ENCODE measurements at places on chromosomes 7 and 10. TPM values are rescaled to one million over a fixed set of nuclear protein-coding genes. Genes with fewer than 3 reads are reported as not detected.

The METTL27 gene
- 2.8 TPM for total RNA-seq

The SPAM1 gene
- total RNA-seq: not detected

The CYP2W1 gene
- total RNA-seq: not detected

The AKR1C4 gene
- not detected for total RNA-seq

The TAF5 gene
- total RNA-seq: 8.6 TPM

GRCh38 chr7:128879461-128879938 is 16.8 kb downstream of the ATP6V1F start:
- no peak for DNase-seq

- DNase-seq: no peak
Measured at GRCh38 chr10:117653170-117653515, 110.6 kb downstream of the EMX2 start.

- DNase-seq: peak; percentile 77
Measured at GRCh38 chr7:5428478-5429252, 5.0 kb upstream of the TNRC18 start.

DNA sequence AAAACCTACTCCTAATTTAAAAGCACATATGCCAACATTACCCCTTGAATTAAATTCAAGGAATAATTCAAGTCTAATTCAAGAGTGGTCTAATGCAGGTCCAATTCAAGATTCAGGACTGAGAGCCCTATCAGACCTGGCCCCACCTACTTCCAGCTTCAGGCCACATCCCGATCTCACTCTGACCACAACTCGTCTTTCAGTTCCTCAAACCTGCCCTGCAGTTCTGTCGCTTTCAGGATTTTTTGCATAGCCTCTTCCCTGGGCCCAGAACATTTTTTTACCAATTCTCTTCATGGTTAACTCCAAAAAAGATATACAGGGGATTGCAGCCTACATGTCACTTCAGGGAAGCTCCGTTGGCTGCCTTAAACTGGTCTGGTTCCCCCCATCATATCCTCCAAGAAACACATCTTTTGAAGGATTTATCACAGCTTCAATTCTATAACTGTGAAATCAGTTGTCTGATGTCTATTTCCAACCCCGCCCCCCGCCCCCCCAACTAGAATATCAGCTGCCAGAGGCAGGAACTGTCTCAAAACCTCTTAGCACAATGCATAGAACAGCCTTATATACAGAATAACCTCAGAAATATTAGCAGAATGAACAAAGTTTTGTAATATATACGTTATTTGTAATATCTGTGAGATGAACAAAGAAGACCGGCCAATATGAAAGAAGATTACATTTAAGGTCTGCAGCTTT is 20.8 kb downstream of the CCDC6 start:
- no peak for DNase-seq

DNA sequence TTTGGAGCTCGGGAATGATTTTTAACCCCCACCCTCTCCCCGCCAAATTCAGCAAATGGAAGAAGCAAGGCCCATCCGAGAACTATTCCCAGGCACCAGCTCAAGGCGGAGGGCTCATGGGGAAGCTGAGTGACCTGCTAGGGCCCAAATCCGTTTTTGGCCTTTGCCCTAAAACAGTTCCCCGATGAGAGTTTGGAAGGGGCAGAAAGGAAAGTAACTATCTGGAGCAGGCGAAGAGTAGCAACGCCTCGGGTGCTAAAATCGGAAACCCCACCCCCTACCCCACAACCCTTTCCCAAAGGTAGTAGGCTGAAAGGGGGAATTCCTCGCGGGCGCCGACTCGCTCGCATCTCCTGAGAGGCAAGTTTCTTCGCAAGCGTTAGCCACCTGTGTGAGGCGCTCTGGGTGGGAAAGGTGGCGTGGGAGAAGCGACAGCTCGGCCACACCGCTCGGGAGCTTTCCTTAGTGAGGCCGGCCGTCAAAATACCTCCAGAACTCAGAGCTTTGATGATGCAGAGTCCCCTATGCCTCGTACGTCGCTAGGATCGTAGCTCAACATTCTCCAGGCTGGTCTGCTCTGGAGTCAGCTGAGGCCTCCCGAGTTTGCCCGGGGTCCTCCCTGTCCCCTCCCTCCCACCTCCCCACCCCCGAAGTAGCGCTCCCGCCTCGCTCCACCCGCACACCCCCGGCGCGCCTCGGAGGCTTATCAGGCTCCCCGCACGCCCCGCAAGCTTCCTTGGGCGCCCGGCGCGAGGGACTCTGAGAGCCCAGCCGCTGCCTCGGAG is 642 bp upstream of the PRKG1 start:
- DNase-seq: peak; percentile 66

DNA sequence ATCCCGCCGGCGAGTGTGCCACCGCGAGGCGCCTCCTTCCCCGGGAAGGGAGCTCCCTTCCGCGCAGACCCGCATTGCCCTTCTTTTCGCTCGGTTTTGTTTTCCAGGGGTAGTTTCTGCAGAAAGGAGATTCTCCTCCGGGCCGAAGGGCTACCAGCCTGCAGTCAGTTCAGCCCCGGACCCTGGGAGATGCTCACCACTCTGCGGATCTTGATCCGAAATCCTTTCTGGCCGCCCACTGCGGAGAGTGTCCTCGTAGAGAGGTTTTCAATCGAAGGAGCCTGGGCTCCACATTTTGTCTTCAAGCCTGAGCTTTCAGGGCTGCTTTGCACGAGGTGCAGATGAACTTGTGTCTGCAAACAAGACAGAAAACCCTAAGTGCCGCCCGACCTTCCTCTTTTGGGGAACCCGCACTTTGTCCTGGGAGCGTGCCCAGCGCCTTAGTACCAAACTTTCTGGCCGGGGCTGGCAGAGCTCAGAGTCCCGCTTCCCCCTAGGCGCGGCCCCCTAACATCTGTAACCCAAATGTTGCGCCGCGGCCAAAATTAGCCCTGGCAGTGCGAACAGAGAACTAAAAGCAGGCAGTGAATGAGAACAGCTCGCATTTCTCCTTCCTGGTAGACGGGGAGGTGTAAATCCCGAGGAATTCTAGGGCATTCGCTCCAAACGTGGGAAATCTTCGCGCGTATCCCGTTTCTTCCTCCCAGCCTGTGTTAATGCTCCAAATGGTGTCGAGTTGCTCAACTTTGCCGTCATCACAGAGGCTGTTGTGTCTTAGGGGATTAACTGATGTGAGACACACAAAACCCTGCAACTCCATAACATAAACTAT is 6.7 kb upstream of the EN2 start:
- no peak for DNase-seq

DNA sequence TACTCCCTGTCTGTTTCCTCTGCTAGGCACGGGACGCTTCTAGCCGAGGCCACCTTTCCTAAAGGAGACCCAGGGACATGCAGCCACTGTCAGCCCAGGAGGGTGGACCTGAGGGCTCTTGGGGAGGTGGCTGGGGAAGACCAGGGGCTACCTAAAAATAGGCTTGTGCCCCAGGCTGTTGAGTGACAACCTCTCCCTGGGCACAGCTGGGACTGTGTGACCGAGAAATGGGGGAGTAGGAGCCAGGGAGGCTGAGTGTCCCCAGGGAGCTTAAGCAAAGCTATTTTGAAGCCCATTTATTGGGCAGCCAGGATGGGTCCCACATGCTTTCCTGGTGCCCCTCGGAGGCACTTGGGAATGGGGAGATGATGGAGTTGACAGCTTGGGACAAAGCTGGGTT is 63.8 kb downstream of the CALML3 start:
- no peak for DNase-seq

DNA sequence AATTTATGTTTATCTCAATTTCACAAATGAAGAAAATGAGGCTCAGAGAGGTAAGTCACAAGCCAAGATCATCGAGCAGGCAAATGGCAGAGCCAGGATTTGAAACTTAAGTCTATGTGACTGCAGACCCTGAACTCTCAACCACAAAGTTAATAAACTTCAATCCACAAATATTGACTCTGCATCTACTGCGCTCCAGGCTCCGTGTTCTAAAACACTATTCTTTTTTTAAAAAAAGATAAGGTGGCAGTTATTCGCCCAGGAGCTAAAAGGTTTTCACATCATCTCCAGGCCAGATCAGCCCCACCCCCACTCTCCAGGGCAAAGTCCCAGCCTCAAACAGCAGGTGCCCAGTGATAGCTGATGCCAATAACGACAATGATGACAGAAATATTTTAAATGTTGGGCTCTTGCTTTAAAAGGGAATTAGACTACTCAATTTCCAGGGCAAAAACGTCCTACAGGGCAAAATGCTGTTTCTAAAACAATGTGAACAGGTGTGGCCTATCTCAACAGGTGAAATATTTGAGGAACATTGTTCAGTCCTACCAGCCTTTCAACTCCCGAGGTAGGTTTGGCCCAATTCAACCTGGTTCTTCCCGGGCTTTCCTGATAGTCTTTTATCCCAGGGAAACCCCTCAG is 85.2 kb downstream of the SORBS1 start:
- DNase-seq: no peak

DNA sequence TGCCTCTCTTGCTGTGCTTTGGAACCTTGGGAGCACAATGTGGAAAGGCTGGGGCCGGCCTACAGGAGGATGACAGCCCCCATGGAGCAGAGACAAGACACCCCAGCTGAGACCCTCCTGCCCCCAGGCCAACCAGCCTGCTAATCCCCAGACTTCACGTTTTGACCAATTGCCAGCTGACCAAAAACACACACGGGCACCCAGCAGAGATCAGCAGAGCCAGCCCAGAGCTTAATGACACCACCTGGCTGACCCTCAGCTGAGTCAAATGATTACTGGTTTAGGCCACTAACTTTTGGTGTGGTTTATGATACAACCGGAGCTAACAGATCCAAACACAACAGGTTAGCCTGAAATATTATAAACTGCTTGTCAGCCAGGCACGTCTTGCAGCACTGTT is 111.2 kb upstream of the KIF5B start:
- DNase-seq: no peak

DNA sequence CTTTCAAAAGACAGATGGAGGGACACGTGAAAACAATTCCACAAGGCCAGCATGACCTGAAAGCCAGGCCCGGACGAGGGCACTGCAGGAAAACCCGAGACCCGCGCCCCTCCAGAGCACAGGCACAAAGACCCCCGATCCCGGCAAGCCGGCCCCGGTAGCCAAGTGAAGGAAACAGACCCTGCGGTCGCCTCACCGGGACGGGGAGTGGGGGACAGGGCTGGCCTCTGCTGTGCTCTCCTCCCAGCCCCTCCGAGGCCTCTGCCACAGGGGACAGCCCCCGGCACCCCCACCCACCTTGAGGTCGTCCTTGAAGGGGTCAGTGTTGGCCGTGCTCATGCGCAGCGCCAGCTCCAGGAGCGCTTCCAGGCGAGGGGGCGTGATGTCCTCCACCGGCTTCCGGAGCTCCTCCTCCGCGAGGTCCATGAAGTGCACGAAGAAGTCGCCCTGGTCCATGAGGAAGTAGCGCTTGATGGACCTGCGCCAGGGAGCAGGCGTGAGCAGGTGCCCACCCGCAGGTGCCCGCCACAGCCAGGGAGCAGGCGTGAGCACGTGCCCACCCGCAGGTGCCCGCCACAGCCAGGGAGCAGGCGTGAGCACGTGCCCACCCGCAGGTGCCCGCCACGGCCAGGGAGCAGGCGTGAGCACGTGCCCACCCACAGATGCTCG is 11.3 kb upstream of the ADAM8 start:
- no peak for DNase-seq

DNA sequence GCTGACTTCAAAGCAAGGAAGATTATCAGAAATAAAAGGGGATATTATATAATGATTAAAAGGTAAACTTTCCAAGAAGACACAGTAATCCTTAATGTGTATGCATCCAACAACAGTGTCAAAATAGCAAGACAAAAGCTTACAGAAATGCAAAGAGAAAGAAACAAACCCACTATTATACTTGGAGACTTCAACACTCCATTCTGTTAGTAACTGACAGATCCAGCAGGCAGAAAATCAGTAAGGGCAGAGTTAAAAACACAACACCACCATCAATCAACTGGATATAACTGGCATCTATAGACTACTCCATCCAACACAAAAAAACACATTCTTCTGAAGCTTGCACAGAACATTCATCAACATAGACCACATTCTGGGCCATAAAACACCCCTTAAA is 103.8 kb downstream of the OR13A1 start:
- no peak for DNase-seq

DNA sequence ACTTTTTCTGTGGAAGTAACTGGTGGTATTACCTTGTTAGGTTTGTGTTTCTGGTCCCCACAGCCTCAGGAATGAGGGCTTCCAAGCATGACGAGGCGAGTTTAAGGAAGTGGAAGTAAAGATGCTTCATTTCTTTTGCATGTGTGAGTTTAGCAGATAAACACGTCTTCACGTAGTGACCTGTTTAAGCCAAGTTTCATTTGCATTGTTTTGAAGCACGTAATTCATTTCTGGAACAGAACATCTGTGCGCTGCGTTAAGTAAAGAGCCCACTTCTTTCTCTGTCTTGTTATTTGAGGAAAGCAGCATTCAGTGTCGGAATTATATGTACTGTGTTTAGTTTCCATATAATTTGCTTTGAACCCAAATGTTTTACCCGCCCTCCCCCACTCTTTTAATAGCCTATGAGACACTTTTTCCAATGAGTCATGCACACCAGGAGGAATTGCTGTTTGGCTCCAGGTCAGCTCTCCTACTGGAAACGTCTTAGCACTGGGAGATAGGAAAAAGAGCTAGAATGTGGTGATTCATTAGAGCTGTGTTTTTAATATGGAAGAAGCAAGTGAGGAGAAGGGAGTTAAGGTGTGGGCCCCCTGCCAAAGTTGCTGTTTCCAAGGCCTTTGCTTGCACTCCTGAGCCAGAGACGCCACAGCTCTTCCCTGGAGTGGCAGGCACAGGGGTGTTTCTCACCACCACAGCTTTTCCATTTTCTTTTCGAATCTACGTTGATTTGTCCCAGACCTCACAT is 36.7 kb downstream of the BTBD16 start:
- peak; percentile 88 for DNase-seq

- DNase-seq: no peak
Measured at GRCh38 chr7:139994356-139994755, 68.4 kb downstream of the PARP12 start.

DNA sequence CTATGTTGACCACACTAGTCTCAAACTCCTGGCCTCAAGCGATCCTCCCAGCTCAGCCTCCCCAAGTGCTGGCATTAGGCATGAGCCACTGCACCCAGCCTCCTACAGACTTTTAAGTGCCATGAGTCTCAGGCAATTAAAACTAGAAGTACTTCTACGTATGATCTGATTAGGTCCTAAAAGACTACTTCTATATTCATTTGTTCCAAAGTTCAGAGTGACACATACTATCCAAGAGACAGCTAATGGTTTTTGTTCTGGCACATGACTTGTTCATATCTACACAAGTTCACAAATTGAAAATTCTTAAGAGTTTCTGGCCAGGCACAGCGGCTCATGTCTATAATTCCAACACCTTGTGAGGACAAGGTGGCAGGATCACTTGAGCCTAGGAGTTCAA is 11.7 kb downstream of the ARHGAP19 start:
- DNase-seq: no peak
